ENCODE measurements at places on chromosomes 3 and 15.

GRCh38 chr3:179848711-179849110 is 188.0 kb downstream of the PEX5L start:
- DNase-seq: no peak

- DNase-seq: no peak
Observed at GRCh38 chr3:30539772-30540171, 66.6 kb upstream of the TGFBR2 start.

- DNase-seq: no peak
Observed at GRCh38 chr3:194296454-194297263, 54.5 kb downstream of the CPN2 start.

DNA sequence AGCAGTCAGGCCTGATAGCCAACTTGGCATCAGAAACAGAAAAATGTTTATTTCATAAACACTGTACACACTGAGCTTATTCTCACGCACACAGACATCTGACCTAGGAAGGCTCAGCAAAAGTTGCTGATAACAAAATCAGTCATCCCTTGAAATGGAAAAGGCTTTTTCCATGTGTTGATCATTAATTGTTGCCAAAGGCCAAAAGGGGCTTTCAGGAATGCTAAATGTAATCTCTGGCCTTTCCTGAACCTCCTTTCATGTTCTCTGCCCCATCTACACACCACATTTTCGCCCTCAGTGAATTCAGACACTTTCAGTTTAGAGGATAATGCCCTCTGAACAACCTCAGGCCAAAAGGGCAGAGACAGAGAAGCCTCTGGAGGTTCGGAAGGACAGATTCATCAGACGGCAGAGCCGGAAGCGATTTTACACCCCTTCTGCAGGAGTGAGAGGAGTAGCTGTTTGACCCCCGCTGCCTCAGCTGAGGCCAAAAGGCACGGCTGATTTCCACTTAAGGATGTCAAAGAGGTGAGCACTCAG is 14.5 kb downstream of the RTP4 start:
- no peak for DNase-seq

DNA sequence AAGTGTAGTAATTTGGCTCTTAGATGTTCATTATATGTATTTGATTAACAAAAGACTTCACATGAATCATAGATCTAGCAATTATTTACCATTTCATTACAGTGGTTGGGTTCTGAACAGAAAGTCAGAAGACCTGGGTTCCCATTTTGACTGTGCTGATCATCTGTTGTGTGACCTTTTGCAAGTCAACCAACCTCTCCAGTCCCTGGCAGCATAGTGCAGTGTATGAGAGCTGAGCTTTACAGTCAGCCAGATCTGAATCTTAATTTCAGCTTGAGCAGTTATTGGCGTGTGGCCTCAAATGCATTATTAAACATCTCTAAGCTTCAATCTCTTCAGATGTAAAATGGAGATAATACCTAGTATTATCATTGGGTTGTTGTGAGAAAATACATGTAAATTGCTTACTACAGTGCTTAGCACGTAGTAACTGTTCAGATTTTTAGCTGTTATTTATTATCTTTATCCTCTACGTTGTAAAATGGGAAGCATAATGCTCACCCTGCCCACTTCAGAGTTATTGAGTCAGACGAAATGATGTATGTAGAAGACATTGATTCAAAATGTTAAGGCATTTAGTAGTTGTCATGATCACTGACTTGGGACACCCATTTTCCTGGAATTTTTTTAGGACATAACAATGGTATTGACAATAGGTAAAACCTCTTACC is 104.0 kb downstream of the KLHL25 start:
- DNase-seq: no peak

- DNase-seq: no peak
Observed at GRCh38 chr15:101433396-101433795, 56.1 kb downstream of the PCSK6 start.

DNA sequence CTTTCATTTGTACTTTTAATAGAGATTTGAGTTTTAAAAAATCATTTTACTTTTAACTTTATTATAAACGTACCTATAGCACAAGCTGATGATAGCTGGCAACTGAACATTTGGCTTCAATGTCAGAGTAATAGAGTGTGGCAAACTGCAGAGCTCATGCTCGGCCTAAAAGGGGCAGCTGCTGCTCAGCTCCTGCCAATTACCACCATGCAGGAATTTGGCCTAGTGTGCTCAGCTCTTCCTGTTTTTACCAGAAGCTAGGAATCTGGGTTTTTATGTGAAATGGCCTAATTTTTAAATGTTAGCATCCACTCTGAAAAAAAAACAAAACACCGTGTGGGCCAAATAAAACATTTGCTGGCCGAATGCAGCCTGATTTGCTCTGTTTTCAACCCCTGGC is 1.8 kb downstream of the IFT122 start:
- no peak for DNase-seq

DNA sequence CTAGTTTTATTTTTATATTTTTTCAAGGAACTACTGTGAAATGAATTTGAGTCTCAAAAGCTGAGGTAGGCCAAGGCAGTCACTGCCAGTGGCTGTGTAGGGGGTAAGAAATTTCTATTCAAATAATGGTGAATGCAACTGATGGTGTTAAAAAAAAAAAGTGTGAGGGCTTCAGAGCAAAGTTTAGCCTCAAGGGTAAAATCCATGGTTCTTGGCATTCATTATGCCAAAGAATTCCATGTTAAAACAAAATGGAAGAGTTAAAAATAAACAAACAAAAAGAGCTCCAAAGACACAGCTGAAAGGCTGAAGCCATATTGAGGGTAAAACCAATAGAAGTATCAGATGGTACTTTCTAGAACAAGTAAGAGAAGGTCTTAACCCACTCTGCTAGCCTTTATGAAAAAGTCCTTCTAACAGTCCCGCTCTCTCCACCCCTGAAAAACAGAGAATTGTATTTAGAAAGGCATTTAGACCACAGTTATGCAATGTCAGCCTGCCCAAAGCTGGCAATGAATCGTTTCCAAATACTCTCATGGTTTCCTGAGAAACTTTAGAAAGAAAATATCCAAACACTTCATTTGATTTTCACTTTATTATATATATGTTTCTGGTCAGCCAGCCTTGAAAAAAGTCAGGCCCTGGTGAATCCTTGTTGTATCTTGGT is 158.4 kb upstream of the GMNC start:
- no peak for DNase-seq

- no peak for DNase-seq
Observed at GRCh38 chr3:21722768-21723167, 28.2 kb downstream of the ZNF385D start.

DNA sequence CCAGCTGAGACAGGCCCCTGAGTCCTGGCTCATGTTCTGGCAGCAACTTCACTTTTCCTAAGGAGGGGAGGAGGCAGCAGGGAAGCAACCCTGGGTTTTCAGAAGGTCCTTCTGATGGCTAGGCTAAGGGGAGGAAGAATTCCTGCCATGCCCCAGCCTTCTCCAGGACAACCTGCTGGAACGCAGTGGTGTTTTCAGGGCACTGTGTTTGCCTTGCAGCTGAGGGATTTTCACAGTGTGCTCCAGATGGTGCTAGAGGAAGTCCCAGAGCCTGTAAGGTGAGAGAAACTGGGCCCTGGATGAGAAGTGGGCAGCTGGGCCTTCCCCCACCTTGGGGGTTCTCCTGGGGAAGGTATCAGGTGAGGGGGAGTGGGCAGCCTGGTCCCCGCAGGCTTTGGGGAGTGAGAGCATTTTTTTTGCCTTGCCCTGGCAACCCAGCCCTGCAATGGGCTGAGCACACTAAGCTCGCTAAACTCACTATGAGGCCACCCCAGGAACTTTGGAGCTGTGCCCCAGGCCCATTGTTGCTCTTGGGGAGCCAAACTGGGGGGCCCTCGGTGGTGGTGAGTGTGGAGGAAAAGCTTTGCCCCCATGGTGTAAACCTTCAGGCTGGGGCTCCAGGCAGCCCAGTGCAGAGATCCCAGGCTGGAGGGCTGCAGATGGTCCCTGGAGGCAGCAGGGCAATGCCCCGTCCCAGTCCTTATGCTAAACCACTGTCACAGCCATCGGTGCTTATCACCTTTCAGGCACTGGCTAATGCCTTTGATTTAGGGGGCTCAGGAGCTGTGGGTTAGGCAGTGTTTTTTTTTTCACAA is 41.1 kb downstream of the ACAA1 start:
- no peak for DNase-seq

DNA sequence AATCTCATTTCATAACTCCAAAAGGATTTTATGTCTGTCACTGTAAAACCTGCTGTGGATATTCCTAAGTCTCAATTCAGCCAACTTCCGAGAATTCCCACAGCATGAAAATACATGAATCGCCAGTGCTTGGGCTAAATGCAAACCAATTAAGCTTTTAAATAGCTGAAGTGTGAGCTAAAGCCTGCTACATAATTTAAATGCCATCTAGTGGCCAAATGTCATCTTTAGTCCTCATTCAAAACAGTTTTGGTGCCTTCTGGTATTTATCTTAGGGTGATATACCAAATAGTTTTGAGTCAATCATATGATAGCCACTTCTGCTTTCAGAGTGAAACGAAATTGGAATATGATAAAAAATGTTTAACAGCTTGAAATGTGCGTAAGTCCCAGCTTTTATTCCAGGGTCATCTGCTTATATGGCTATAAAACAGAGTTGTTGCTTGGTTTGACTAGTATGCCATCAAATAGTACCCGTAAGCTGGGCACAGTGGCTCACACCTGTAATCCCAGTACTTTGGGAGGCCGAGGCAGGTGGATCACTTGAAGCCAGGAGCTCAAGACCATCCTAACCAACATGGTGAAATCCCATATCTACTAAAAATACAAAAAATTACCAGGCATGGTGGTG is 41.8 kb upstream of the CCNL1 start:
- no peak for DNase-seq

DNA sequence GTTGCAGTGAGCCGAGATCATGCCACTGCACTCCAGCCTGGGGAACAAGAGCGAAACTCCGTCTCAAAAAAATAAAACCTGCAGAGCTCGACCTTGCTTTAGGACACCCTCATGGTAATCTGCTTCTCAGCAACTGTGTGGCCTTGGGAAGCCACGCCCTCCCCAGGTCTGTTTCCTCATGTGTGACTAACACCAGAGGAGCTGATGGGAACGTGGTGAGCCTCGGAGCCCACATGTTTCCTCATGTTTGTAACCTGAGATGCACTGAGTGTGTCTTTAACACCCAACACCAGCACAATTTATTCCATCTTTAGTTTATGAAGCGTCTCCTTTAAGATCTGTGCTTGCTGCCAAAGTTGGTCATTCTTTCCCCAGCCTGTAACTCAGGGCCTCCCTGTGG is 142.8 kb downstream of the OCA2 start:
- DNase-seq: no peak

DNA sequence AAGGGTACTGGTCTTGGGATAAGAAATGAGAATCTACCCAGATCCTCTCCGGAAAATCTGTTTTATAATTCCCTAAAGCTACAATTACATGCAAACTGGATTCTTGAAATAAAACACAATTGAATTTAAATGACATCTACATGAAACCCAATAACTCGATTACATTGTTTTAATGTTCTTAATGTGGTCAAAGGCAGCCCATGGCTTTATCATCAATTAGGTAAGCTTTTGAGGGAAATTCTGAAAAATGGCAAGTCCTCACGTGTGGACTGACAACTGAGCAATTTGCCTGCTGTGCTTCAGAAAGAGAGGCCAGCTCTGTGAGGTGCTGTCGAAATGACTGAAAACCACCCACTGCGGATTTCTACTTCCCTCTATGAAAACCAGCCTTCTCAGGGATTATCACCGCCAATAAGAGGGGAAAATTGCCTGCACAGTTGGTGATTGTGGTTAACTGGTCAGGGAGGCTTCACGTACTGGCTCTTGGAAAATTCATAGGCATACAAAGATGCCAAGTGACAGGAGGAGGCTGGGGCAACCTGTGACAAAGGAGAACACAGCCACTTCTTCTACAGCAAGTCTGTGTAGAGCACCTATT is 200.8 kb upstream of the SLCO3A1 start:
- DNase-seq: no peak

GRCh38 chr3:15630646-15631350 is 29.3 kb downstream of the BTD start:
- no peak for DNase-seq

- DNase-seq: no peak
Observed at GRCh38 chr3:112688085-112688769, 47.3 kb upstream of the CCDC80 start.

GRCh38 chr3:158863247-158863646 is 61.4 kb downstream of the MFSD1 start:
- DNase-seq: no peak

- no peak for DNase-seq
Observed at GRCh38 chr3:122067588-122068240, 12.6 kb downstream of the CD86 start.

- DNase-seq: no peak
Observed at GRCh38 chr3:43747641-43748040, 56.9 kb downstream of the ABHD5 start.

- no peak for DNase-seq
Observed at GRCh38 chr3:57787867-57788623, 31.9 kb downstream of the SLMAP start.

- DNase-seq: no peak
Observed at GRCh38 chr3:186583831-186584230, 13.3 kb downstream of the DNAJB11 start.

DNA sequence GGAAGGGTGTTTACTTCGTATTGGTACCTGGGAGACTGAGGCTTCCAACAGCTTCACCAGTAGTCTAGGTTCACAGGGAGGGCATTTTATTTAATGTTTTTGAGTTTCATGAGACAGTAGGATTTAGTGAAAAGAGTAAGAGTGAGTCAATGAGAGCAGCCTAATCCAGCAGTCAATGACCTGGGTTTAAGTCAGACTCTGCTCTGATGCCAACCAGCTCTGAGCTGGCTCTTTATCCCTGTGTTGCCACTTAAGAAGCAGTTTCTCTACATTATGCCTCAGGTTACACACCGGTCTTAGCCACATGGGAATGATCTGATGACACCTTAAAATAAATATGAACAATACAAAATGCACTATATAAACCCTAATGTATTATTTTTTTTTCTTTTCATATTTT is 59.4 kb upstream of the KCNMB2 start:
- no peak for DNase-seq

DNA sequence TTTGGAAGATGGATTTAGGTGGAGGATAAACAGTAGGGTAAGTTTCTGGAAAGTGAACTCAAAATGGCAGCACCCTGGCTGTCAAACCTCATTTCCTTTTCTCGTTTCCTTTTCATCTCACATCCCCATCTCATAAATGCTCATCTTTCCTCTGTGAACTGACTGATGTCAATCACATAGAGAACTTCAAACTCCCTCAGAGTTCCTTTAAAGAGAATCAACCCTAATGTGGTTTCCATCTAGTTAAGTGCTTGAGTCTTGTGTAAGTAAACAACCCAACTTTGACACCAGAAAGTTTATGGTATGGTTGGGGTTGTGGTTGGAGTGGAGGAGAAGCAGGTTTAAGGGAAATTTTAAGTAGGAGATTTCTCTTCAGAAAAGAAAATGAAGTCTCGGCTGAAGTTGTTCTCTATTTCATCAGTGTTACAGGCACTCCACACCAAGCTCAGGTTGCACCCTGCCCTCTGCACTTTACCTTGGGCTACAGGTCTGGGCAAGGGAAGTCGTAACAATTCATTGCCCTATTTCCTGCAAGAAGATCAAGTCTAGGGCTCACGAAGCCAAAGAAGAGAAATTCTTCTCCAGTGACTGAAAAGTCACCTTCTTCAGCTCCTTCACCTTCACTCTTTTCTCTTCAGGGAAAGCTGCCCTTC is 34.4 kb upstream of the TNIK start:
- DNase-seq: no peak

GRCh38 chr15:47773143-47773542 is 55.8 kb downstream of the SEMA6D start:
- no peak for DNase-seq
